ENCODE measurements at places on chromosomes 12 and 14.

DNA sequence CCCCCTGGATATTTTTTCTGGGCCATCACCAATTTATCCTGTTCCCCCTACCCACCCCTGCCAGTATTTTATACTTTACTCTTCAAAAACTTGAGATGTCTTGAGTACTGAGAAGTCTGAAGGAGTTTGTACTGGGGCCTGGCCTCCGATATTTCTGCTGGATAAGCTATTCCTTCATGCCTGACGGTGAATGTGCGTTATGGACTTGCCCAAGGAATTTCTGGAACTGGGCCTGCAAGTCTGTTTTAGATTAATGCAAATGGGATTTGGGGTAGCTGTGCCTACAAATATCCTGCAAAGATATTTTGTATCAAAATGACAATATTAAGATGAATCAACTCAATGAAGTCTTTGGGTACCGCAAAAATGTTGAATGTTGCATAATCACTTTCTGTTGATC, at the start of gene PTCSC3:
TSS of gene PTCSC3 (minus strand) at position 199 of the 400 bp plus-strand sequence.
- DNase-seq = no peak

DNA sequence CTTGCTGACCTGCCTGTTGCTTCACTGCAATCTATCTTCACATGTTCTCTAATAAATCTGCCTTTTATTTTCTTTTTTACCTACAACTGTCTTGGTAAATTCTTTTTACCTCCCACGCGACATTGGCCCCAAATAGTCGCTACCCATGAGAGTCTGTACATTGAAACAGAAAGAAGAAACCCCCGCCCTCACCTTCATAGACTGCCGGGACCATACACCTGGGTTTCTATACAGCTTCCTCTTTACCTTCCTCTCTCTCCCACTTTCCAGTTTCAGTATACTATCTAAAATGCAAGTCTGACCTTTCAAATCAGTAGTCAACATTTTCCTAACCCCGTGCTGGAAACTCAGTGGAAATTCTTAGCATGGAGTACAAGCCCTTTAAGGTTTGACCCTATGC, 4.8 kb downstream of the SLC8A3 start:
- DNase-seq = no peak

GRCh38 chr12:62191491-62192179, 68.6 kb upstream of the USP15 start:
- DNase-seq = no peak

GRCh38 chr12:120406553-120406952, 31.4 kb upstream of the COX6A1 start:
- no peak for DNase-seq

GRCh38 chr14:101585211-101585610, 23.9 kb downstream of the DIO3 start:
- no peak for DNase-seq

DNA sequence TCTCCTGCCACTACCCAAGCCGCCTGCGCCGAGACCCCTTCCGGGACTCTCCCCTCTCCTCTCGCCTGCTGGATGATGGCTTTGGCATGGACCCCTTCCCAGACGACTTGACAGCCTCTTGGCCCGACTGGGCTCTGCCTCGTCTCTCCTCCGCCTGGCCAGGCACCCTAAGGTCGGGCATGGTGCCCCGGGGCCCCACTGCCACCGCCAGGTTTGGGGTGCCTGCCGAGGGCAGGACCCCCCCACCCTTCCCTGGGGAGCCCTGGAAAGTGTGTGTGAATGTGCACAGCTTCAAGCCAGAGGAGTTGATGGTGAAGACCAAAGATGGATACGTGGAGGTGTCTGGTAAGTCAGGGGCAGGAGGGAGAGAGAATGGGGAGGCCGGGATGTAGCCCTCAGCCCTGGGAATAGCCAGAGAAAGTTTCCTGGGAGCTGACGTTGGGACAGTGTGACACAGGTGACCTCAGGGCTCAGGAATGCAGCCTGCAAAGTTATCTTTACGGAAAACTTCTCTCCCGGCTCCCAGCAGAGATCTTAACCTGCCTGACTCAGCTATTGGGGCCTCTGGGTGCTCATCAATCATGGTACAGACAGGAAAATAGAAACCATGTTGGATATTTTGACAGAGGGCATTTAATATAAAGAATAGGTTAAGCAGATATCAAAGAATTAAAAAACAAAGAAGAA, 747 bp downstream of the HSPB8 start:
- no peak for DNase-seq

GRCh38 chr12:107355612-107356011, 262.3 kb upstream of the CRY1 start:
- DNase-seq = no peak

- DNase-seq = no peak
These were observed 23.7 kb upstream of the PARP11 start for GRCh38 chr12:3896801-3897351.

GRCh38 chr12:91383099-91383498, 200.5 kb upstream of the DCN start:
- no peak for DNase-seq

- no peak for DNase-seq
These were observed 70.4 kb downstream of the CHGA start for GRCh38 chr14:92993302-92993701.

GRCh38 chr12:131755305-131756113, 44.6 kb downstream of the SFSWAP start:
- peak; percentile 12 for DNase-seq

DNA sequence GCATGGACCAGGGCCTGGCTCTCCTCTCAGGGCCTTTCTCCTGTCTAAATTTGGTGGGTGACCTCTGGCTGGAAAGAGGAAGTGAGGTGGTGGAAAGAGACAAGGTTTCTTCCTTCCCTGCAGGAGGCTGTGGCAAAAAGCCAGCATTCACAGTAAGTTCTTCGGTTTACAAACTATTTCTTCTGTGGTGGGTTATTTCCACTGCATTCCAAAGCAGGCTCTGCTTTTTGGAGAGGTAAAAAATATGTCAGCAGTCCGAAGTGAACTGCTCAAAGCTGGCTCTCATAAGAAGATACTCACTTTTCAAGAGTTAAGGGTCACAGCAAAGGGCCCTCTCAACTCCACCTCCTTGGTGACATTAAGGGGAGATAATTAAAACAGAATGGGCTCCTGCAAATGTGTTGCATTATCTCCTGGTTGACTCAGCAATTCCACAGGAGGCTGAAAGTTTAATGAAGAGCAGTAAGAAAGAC, 48.9 kb upstream of the POC1B start:
- DNase-seq = no peak

DNA sequence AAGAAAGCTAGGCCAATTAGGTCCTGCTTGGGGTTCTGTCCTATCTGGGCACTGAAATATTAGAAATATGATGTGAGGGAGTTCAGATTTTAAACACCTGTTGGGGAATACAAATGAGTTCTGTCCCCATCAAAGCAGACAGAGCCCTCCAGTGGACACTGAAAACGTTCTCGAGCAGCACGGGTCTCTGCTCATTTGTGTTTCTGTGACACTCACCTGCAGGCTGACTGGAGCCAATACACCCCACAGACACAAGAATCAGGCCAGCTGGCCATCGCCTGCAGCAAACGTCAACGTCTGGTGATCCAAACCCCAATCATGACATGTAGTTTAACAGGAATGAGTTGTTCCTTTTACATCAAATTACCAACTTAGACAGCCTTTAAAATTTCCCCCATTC, 493.4 kb upstream of the TMEM132C start:
- no peak for DNase-seq

GRCh38 chr12:59603754-59604153, 7.9 kb downstream of the SLC16A7 start:
- DNase-seq = no peak

GRCh38 chr12:19620222-19620621, 180.9 kb downstream of the AEBP2 start:
- DNase-seq = no peak

DNA sequence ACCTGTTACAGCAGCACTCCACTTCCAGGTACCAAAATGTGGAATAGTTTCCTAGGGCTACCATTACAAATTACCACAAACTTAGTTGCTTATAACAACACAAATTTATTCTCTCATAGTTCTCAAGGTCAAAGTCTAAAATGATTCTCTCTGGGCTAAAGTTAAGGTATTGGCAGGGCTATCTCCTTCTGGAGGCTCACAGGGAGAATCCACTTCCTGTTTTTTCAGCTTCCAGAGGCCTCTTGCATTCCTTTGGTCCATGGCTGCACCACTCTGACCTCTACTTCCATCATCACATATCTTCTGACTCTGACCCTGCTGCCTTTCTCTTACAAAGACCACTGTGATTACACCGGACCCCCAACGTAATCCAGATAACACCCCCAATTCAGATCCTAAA, 2.9 kb upstream of the GARIN6 start:
- no peak for DNase-seq

DNA sequence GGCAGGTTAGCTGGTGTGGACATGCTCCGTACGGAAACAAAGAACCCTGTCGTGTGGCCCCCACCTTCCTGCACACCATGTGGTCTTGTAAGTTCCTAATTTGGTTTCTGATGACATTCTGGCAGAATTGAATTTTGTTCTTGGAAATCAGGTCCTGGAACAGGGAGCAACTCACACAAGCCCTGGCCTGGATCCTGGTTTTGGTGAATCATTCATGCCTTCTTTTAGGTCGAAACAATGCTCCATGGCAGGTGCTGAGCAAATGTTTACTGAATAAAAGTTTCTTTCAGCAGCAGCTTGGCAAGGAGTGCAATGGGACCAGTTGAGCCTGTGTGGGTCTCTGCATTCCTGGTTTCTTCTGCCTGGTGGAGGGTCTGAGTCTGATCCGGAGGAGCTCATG, 978.4 kb downstream of the BCL11B start:
- no peak for DNase-seq

DNA sequence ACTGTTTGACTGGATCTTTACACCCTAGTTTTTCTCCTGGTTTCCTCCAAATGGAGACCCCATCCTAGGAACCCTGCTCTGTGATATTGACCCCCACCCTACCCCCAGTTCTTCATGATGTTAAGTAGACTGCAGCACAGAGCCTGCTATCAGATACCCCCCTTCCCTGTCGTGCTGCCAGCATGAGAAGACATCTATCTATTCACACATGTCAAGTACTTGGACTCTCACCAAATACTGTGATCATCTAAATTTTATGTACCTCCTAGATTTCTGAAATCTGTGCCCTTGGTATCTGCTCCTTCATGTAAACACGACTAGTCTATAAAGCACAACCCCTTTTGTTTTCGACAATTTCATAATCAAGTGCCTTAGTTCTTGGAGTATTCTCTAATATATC, 38.9 kb downstream of the FERMT2 start:
- DNase-seq = peak; percentile 14

- DNase-seq = no peak
These were observed 44.0 kb downstream of the TAOK3 start for GRCh38 chr12:118328486-118329330.

- no peak for DNase-seq
These were observed 210.1 kb upstream of the DAAM1 start for GRCh38 chr14:58978343-58978742.

GRCh38 chr12:53327435-53328042, 6.1 kb upstream of the AAAS start:
- no peak for DNase-seq

DNA sequence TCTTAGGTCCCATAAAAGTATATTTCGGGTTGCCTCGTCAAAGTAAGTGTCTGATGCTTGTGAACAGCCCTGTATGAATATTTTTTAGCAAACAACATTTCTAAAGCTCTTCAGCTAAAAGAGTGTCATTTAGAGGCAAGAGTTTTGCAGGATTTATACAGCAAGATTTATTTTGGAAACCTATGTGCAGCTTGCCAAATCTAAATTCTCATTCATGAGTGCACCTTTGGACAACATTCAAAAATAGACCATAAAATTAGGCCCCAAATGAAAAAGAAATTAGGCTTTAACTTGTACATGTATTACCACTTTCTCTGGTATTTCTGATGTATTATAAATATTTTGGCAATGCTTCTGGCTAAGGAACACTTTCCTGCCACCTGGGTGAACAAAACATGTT, 224.4 kb upstream of the PDZRN4 start:
- no peak for DNase-seq

- no peak for DNase-seq
These were observed 140.6 kb upstream of the PELI2 start for GRCh38 chr14:55977392-55978150.

- peak; percentile 16 for DNase-seq
These were observed 196.2 kb downstream of the CACNA1C start for GRCh38 chr12:2248901-2249381.

DNA sequence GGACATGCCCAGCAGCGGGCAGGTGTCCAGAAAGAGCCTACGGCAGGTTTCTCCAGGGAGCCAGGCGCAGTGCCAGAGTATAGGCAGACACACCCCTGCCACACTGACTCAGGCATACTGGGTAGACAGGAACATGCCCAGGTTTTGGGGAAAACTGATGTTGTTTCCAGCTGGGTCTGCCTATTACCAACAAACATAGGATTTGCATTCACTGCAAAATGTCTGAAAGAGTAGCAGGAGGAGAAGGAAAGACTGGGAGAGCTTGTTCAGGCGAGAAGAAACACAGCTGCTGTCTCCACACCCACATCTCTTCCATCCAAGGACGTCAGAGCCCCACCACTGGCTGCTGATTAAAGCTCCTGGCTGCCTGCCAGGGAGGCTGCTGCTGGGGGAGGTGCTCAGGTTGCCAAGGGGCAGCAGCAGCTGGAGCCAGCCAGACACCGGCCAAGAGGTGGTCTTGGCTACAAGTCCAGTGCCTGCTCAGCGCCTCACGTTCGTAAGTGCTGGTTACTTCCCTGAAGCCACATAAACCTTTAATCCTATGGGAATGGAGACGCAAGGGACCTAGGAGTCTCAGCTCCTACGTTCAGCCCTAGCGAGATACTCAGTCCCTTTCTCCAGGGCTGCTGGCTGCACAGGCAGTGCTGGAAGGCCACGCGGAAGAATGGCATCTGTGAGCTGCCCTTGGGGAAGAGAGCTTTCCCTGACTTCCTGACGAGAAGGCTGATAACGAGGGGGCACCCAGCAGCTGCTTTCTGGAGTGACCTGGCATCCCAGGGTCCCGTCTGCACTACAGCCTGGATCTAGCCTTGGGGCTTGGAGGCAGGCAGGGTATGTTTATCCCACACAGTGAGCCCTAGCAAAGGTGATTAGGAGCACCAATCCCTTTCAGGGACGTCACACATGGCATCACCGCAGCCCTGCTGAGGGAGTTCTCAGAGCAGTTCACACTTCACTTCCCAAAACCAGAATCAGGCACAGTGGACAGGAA, 58.1 kb downstream of the PLEKHG3 start:
- DNase-seq = peak; percentile 91

GRCh38 chr12:48995086-48995879, 3.9 kb downstream of the DDN start:
- peak; percentile 65 for DNase-seq

DNA sequence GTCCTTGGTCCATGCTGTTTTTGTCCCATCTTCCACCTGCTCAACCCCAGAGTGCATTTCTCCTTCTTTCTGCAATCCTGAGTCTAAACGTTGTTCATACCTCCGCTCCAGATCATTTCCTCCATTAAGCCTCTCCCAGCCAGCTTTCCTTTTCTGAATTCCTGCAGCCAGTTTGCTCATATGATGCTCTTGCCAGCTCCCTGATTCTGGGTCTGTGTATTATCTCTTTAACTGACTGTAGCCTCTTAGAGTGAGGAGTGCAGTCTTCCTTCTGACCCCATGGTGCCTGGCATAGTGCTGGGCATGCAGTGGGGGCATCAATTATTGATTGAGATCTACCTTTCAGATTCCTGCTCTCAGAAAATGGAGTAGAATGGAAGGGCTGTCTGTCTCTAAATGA, 11.5 kb upstream of the TBPL2 start:
- no peak for DNase-seq

- DNase-seq = peak; percentile 13
These were observed 120.1 kb upstream of the MAX start for GRCh38 chr14:65222440-65222858.

All from NCI-H1694 treated with DMSO at 0.1 percent for 48 hours (cell line).